ENCODE measurements at places on chromosomes 3 and 15.

DNA sequence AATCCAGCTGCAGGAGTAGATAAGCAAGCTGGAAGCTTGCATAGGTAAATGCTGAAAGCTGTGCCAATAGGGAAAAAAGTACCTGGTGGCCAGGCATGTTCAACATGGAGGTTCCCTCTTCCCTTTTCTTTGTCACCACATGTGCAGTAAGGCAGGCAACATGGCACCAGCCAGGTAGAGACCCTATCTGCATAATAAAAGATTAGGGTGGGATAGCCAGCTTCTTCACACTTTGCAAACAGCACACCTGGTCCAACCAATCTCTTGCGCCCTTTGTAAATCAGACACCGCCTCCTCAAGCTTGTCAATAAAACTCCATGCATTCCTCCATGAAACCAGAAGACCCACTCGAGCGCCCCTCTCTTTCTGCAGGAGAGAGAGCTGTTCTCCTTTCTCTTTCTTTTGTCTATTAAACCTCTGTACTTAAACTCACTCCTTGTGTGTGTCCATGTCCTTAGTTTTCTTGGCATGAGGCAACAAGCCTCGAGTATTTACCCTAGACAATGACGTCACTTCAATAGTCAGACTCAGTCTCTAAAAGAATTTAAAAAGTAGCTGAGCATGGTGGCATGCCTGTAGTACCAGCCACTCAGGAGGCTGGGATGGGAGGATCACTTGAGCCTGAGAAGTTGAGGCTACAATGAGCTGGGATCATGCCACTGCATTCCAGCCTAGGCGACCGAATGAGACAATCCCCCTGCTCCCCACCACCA, 256.3 kb downstream of the SCAPER start:
- no peak for DNase-seq

DNA sequence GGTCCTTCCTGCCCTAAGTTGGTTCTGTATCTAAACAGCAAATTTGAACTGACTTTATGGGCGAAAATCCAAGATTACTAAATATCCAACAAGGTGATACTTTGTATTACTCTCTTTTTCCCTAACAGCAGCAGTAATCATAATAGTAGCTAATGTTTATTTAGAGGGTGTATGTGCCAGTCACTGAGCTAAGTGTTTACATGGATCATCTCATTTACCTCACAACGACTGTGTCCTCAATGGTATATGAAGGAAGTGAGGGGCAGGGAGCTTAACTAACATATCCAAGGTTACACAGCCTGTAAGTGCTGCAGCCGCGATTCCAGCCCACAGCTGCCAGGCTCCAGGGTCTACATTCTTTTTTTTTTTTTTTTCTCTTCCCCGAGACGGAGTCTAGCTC, 10.3 kb upstream of the LRRC34 start:
- no peak for DNase-seq

GRCh38 chr15:92848852-92849598, 51.1 kb upstream of the CHD2 start:
- no peak for DNase-seq

GRCh38 chr15:63971427-63971805, 74.9 kb downstream of the DAPK2 start:
- no peak for DNase-seq

DNA sequence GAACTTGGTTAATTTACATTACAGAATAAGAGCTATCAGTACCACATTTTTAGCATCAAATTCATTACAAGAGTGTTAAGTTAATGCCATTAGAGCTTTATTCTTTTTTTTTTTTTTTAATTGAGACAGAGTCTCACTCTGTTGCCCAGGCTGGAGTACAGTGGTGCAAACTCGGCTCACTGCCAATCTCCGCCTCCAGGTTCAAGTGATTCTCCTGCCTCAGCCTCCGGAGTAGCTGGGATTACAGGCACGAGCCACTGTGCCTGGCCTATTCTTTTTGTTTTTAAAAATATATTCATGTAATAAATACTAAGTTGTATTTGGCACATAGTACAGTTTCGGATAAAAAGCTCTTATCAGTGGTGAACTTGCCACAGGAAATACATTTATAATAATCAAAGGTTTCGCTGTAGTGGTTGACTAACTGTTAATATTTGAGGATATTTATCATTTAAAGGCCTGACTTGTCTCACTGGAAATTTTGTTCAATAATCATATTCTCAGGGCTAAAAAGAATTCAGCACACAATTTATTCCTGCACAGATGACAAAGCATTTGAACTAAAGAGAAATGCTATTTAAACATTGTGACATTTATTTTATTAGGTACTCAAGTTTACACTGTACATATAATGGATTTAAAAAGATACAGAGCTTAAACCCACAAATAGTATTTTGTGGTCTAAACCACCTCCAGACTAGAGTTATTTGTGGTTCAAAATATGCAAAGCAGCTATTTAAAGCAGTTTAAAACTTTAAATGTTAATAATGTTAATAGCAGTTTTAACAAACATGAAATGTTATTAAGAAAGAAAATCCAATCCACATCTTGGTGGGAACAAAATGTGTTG, 6.1 kb upstream of the LEKR1 start:
- no peak for DNase-seq

- DNase-seq: no peak
Observed at GRCh38 chr3:43584043-43584826, 37.6 kb downstream of the ANO10 start.

DNA sequence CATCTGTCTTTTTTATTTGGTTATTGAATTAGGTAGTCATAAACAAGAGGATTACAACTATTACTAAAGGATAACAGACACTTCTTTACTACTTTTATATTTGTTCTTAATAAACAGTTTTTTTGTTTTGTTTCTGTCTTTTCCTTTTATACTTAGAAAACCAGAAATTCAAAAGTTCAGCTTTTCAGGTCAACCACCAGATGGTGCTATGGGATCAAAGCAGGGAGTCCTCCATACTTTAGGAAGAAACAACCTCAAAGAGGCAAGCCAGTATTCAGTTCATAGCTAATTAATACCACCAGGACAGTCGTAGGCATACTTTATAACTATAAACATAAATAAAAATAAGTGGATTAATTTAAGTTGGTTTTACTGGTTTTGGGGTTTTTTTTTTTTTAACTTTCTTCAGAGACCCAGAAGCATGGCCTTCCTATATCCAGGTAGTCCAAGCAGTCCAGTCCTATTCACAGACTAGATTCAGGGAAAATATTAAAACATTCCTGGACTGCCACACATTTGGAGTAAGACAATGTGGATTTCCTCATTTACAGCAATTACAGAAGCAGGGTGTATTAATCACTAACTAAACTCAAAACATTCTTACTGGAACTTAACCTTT, 16.0 kb upstream of the EID1 start:
- peak; percentile 56 for DNase-seq

DNA sequence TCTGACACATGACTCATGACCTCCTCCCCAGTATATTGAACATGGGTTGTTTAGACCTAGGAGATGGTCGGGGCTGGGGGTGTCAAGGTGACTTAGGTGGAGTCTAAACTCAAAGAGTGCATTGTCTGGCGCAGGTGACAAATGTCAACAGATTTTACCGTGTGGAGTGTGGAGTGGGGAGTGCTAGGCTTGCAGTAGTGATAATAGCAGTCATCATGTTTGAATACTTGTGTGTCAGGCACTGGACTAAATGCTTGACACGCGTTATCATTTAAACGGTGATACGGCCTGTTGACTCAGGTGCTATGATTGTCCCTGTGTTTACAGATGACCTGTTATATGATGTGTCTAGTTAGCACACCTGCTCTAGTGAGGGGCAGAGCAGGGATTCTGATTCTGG, 30.8 kb downstream of the MUC20 start:
- DNase-seq: no peak

DNA sequence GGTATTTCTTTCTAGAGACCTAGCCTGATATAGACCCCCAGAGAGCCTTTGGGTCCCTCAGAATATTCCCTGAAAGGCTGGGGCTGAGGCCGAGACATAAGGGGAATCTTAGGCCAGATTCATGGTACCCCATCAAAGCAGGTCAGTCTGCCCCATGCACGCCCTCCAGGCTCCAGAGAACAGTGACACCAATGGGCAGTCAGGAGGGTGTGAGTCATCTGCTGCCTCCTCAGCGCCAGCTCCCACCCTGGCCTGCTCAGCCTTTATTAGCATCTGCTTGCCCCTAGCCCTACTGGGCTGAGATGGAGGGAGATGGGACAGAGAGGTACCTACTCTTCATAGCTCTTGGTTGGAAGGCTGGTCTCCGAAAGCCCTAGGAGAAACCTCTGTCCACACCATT, 14.3 kb upstream of the CAMKV start:
- DNase-seq: no peak

GRCh38 chr3:23775254-23775909, 30.4 kb upstream of the UBE2E1 start:
- no peak for DNase-seq

GRCh38 chr3:121736112-121736511, 13.4 kb downstream of the GOLGB1 start:
- no peak for DNase-seq

DNA sequence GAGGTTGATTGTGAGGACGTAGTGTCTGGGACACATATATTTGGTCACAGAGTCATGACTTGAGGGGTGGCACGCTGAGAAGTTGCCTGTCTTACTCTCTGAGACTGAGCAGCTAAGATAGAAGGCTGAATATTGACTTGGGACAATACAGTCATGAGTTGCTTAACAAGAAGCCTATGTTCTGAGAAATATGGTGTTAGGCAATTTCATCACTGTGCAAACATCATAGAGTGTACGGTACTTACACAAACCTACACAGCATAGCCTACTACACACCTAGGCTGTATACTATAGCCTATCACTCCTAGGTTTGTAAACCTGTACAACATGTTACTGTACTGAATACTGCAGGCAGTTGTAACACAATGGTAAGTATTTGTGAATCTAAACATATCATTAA, 30.3 kb upstream of the SPESP1 start:
- DNase-seq: no peak

DNA sequence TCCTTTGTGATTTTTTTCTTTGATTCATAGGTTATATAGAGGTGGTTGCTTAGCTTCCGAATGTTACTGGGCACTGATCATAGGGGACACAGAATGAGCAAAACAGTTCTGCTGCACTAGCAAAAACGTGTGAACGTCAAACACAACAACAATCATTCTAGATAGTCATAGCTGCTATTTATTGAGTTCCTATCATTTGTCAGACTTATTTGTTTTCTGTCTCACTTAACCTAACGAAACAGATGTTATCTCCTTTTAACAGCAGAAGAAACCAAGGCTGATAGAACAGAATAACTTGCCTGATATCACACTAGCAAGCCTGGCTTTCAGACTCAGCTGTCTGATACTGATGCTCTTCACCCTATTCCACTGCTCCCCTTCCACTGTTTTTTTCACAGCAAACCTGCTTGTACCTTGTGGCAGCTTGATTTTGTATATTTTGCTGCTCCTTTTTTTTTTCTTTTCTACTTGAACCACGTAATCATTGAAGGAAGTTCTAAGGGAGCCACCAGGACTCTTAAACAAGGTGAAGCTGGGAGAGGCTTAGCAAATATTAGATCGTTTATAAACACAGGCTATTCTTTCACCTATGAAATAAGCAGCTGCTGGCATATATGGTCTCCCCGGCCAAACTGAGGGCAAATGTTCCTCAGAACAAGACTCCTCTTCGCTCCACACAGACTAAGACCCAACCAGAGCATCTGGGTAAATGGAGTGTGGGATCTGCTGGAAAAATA, 78.8 kb downstream of the MCF2L2 start:
- DNase-seq: no peak

GRCh38 chr3:128168836-128169235, 15.6 kb downstream of the EEFSEC start:
- no peak for DNase-seq
